GM12865 (cell line): ENCODE measurements at places on chromosomes 12 and 14.
A peak's percentile ranks its signal among the peaks of the same experiment; 100 is the strongest.

- no peak for DNase-seq
Observed at GRCh38 chr12:62802984-62803383, 132.0 kb downstream of the PPM1H start.

- DNase-seq: peak; percentile 36
Observed at GRCh38 chr12:42056130-42056529, 88.5 kb downstream of the GXYLT1 start.

DNA sequence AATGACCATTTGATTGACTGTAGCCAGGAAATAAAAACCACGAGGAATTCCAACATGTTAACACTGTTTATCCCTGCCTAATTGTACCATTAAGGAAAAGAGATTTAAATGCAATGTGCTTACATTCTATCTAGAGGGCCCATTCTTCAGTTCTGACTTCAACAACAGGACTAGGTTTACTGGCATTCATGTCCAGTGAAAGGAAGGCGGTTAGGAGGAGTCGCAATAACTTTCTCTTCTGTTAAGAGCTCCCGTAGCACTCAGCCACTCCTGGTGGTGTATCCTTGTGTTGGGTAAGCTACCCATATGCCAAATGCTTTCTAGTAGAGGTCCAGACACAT, 154.7 kb downstream of the STXBP6 start:
- no peak for DNase-seq

DNA sequence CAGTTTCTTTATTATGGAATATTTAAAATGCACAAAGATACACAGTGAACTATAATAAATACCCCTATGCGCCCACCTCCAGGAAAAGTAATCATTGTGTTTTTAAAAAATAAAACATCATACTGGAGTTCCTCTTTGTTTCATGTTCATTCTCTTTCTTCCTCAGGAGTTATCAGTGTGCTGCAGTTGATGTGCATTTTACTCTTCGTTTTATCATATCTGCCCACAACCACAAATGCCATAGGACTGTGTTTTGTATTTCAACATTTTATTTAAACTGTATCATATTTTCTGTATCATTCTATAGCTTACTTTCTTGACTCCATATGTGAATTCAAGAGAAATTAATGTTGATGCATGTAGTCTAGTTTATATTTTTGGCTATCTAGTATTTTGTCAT, 53.9 kb downstream of the TSHR start:
- DNase-seq: no peak

GRCh38 chr14:92690171-92691011, 58.0 kb downstream of the LGMN start:
- peak; percentile 66 for DNase-seq

DNA sequence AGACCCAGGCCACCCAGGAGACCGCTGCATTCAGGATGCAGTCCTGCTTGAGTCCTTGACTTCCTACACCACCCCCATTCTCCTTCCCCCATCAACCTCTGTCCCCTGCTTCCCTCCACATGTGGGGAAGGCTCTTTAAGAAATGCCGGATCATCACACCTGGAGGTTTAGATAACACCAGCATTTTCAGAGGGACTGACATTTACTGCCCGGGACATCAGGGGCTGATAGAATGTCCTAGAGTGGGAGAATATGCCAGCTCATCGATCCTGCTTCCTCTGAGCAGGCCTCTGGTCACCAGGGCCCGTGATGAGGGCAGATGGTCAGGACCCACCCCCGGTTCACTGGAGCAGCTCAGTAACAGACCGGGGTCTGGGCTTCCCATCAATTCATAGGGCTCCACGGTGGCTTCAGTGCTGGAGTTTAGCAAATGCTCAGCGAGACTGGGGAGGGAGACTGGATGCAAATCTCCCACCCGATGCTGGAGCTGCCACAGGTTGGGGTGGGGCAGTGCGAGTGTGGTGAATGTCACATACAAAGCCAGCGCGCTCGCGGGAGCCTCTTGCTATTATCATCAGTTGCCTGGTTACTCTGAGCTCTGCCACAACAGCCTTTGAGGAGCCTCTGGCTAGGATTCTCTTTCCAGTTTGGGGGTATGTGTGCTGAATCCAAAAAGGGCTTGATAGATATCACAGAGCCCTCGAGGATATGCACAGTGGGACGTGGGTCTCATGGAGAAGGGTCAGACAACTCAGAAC, 111.6 kb downstream of the RBM19 start:
- DNase-seq: no peak

DNA sequence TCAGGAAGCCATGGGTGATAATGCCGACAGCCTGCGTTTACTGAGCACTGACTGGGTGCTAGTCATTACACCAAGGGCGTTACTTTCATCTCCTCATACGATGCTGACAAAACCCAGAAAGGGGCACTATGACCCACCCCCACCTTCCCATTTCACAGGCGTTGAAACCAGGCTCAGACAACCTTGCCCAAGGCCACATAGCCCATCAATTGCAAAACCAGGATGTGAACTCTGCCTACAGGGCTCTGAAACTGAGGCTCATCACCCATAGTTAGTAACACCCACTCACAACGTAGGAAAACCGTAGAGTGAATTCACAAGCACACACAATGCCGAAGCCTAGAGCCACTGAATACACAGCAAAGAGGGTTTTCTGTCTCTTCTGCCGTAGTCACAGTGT, 119.9 kb downstream of the RIMBP2 start:
- no peak for DNase-seq

DNA sequence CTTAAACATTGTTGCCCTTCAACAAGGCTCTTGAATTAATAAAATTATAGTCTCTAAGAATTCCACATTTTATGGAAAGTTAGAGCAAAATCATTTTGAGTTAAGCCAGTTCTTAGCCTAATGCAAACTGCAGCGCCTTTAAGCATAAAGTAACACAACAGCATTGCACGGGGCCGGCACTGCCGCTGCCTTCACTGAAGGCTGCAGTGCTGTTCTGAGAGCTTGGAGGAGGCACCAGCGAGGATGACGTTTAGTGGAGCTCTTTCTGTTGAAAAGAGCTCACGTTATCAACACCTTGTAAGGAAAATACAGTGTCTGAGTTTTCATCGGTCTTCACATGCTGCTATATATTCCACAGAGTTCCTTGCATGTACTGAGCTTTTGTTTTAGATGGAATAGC, 38.3 kb upstream of the DYNC1H1 start:
- DNase-seq: no peak

DNA sequence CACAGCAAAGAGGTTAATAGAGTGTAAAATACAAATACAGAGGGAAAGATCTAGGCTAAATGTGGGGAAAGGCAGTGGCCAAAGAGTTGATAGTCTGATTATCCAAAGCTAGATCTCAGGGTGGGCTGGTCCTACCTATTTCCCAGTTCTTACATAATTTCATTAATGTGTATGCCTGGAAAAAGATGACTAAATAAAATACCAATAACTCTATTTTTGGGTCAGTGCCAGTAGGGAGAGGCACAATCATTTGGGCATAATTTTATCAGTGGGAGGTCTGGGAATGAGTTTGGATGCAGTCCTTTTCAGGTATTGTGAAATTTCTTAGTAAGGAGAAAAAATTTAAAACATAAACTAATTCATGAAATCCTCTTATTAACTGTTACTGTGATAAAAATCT, 30.6 kb upstream of the CLEC14A start:
- no peak for DNase-seq

DNA sequence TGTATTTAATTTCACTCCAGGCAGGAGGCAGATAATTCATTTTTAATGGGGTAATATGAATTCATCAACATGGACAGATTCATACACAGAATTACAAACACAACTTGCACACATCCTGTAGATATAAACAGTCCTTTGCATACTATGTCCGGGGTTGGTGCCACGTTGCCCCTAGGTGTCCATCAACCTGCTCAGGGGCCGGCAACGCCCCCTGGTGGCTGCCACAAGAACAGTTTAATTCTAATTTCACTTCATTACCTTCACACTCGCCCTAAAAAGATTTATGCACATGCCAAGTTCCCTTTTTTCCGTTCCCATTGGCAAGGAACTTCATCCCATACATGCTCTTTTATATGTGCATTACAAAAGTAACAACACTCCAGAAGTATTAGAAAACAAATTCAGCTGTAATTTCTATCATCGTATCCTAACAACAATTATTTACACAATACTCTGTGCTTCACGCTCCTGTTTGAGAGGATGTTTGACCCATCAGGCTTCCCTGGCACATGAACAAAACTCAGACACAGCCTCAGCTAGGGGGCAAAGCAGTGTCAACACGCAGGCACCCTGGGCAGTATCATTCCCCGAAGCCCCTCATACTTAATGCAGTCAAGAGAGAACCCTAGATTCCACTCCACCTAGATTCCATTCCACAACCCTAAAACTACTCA, 15.5 kb downstream of the MANSC1 start:
- peak; percentile 86 for DNase-seq

- no peak for DNase-seq
Observed at GRCh38 chr12:41536813-41537490, 348.8 kb downstream of the PDZRN4 start.

- peak; percentile 50 for DNase-seq
Observed at GRCh38 chr12:117189725-117190209, 503 bp downstream of the FBXO21 start.

GRCh38 chr14:93511001-93511400, 80.3 kb downstream of the UNC79 start:
- DNase-seq: peak; percentile 18

DNA sequence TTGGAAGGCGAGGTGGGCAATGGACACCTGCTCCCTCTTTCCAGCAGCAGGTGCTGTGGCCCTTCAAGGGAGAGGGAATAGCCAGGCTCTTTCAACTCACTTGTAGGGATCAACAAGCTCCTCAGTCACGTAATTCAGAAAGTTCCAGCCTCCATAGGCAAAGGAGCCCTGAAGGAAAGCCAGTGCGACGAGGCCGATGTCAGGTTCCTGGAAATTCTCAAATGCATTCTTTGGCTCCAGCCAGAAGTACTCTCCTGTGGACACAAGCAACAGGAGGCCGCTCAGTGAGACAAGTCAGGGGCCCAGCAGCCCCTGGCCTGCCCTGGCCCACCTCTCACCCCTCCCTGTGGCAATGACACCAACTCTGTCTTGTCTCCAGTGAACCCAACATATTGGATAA, 21.3 kb upstream of the CEBPE start:
- DNase-seq: no peak

DNA sequence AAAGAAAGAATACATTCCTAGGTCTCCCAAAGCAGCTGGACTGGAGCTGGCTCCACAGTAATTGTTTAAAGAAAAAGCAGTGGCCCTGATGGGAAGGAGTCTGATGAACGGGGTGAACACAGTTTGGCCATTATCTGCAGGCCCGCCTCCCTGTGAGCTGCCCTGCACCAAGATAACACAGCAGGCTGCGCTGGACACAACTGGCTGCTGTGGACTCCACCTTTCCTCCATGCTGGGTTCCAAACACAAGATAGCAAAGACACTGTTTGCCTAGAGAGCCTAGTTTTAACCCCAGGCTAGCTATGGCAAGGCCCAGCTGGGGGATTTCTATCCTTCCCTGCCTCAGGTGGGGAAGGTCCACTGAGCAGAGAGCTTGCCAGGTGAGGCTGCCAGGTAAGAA, 34.6 kb downstream of the ZFP36L1 start:
- no peak for DNase-seq

GRCh38 chr12:119229205-119229604, 50.5 kb downstream of the HSPB8 start:
- no peak for DNase-seq

DNA sequence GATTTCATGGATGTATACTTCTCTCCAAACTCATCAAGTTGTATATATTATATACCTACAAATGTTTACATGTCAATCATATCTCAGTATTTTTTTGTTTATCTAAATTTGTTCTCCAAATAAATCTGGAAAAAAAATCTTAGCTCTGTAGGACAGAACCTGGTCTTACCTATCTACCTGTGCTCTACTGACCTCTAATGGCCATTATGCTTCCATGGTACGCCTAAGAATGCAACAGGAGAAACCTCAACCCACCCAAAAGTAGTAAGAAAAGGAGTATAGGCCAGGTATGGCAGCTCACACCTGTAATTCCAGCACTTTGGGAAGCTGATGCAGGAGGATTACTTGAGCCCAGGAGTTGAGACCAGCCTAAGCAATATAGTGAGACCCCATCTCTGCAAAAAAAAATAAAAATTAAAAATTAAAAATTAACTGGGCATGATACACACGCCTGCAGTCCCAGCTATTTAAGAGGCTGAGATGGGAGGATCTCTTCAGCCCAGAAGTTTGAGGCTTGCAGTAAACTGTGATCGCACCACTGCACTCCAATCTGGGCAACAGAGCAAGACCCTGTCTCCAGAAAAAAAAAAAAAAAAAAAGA, 8.7 kb downstream of the OR11H4 start:
- DNase-seq: peak; percentile 33

GRCh38 chr14:59377491-59377890, 87.7 kb downstream of the GPR135 start:
- no peak for DNase-seq

- DNase-seq: no peak
Observed at GRCh38 chr12:82848845-82849244, 162.1 kb downstream of the TMTC2 start.

GRCh38 chr12:27246774-27247173, 2.7 kb downstream of the STK38L start:
- DNase-seq: peak; percentile 28

GRCh38 chr12:62738616-62739015, 196.3 kb downstream of the PPM1H start:
- no peak for DNase-seq

- DNase-seq: no peak
Observed at GRCh38 chr12:99920353-99920960, 64.3 kb downstream of the ANKS1B start.

DNA sequence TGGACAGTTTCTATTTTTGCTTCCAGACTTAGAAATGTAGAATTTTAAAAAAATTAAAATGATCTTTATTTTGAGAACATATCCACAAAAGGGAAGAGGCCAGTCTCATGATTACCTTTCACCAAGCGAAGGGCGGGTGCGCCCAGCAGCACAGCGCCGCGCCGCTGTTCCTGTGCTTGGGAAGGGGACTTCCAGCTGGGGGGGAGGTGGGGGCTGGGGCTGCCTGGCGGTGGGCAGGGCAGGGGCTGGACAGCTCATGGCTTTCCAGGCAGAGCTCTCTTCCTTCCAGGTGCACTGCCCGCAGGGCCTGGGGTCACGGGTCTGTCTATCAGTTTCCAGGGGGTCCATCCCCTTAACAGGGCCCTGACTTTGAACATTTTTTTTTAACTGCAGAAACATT, 199.9 kb downstream of the TTC7B start:
- DNase-seq: no peak

DNA sequence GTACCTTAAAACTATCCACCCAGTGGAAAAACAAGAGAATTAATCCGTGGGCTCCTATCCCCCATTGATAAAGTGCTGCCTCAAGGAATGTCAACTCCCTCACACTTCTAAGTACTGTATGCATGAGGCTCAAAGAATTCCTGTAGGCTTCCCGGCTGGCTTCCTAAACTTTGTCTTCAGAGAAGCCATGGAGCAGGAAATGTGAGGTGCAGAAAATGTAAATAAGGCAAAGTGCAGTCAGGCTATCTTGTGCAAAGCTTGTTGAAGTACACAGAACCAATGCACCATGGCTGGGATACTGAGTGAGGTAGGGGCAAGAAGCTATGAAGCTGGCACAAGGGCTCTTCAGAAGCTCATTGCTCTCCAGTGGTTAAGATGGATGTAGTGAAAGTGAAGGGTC, 611.0 kb downstream of the FSCB start:
- no peak for DNase-seq

- DNase-seq: no peak
Observed at GRCh38 chr12:53981634-53982565, 3.0 kb upstream of the HOXC10 start.

- no peak for DNase-seq
Observed at GRCh38 chr12:96371790-96372699, 28.2 kb downstream of the CDK17 start.
